ENCODE measurements at places on chromosomes 12 and 14.

GRCh38 chr12:27732281-27732680, 21.6 kb downstream of the MRPS35 start:
- peak; percentile 10 for DNase-seq

GRCh38 chr14:78836777-78837176, 666.6 kb downstream of the NRXN3 start:
- DNase-seq = peak; percentile 56

DNA sequence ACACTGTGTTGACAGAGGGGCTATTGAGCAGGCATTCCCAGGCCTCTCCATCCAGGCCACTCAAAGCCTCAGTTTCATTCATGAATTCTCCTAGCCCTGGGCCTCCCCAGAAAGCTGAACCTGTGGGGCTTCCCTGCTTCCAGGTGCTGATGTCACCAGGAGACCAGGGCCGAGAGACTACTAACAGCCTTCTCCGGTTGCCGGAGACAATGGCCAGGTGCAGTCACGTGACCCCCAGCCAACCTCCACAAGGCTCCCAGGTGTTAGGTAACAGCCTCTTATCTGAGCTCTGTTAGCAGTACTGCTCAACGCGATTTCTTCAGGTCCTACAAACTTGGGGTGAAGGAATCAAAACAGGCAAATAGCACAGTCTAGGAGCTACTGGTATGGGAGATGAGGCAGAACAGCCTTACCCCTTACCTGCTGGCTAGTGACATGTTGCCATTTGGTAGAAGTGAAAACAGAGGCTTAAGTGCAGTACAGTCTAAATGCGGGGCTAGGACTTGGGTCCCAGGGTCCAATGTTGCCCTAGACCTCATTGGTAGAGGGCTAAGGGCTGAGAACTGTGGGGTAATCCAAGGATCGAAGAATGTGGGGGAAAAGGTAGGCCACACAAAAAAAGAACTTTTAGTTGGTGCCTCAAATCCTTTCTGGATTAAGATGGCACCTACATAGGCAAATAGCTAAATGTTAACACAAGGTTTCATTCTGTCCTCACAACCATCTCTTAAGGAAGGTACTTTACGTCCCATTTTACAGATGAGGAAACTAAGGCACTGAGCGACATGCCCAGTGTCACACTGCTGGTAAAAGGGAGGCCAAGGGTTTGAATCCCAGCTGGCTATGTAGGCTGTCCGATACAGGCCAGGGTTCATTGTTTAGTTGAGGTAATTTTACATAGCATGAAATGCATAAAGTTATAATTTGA, 3.8 kb downstream of the CCDC88C start:
- no peak for DNase-seq

GRCh38 chr12:124713436-124714082, 146.1 kb upstream of the NCOR2 start:
- peak; percentile 65 for DNase-seq

DNA sequence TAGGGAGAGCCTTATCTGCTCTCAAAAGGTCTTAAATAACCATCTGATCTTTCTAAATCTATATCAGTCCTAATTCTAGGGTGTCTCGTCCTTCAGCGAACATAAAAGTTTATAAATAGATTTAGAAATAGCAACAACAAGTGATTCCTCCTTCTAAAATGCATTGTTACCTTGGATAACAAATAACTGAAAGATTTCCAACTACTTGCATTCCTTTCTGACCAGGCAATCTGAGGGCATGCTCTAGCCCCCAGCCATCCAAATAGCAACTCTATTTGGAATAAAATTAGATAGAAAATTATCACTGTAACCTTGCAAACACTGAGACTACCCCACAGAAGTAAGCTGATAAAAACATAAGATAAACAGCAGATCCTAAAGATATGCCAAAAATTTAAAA, 21.8 kb upstream of the KRR1 start:
- no peak for DNase-seq
